Activated CD8-positive, alpha-beta memory T cell treated with anti-CD3 and anti-CD28 coated beads, Interleukin-2, amount 10 ng/mL, durations not matched to agents 7 days and 5 days (primary cell): ENCODE measurements at places on chromosomes 1 and 21. TPM values are rescaled to one million over a fixed set of nuclear protein-coding genes. Genes with fewer than 3 reads are reported as not detected.

DNA sequence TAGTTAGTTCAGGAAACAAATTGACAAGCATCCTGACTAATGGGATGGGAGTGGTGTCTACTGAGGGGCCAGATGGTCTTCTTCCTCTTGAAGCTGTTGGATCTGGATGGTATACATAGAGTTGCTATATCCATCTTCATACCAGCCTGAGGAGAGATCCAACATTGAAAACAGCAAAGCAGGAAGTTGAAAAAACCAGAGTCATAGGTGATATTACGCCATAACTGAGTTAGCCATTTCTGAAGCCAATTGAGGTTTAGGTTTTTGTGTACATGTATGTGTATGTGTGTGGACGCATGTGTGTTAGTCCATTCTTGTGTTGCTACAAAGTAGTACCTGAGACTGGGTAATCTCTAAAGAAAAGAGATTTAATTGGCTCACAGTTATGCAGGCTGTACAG lies 2.3 kb upstream of the TSPAN2 start:
- DNase-seq = no peak

- DNase-seq = no peak
These were observed 322.4 kb upstream of the DEPDC1 start for GRCh38 chr1:68819190-68819829.

DNA sequence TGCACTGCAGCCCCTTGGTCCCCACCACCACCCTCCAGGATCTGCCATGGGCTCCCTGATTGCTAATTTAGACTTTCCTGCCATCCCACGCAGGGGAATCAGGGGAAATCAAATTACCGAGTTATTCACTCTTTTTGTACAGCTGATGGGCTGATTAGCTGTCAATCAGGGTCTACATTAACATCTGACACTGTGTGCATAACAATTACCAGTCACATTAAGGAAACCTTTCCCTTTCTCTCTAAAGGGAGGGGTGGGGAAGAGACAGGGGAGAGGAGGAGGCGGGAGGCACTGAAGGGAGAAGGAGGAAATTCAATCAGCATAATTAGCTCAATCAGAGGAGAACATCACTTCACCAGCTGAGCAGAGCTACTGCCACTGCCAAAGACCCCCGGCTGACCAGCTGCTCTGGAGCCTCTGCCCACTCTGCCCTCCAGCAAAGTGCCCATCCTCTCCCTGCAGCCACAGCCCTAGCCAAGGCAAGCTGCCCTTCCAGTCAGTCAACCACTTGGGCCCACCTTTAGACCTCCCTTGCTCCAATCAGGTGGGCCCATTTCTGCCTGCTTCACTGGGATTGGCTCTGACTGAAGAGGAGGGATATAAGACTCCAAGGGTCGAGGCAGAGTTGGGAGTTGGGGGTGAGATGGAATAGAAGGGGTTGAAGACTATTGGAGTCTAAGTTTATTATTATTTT lies 199.3 kb upstream of the ZC3H12A start:
- DNase-seq = no peak

DNA sequence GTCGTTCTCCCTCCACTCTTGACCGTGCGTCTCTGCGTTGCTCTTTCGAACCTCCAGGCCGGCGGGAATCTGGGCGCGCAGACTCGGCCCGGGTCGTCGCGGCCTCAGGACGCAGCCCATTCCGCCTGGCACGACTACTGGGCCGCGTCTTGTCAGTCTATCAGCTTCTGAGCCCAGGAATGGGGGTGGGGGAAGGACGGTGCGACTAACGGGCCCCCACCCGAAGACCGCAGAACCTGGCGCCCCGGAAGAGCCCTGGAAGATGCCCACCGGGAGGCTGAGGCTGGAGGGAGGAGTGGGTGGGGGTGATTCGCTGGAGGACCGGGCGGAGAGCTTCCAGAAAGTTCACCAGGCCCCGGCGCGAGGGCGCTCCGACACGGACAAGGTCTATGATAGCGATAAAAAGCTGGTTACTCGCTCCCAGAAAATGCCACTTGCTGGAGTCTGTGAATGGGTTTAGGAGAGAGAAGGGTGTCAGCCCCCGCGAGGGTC lies 1.7 kb upstream of the DMRTA2 start:
- no peak for DNase-seq

DNA sequence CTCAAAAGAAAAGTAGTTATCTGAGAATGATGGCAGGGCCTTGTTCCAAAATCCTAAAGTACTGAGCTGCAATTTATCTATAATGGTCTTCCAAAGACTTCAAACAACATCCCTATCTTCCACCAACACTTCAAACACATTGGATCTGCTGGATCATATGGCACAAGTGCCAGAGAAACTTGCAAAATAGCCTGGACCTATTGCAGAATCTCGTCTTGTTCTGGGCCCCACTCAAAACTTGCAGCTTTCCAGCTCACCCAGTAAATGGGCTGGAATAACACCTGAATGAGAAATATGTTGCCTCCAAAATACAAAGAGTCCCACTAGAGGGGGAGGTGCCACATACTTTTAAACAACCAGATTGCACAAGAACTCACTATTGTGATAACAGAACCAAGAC lies 44.0 kb upstream of the PKN2 start:
- DNase-seq = no peak

GRCh38 chr1:2394220-2394619 lies 2.6 kb downstream of the RER1 start:
- no peak for DNase-seq

- no peak for DNase-seq
These were observed 183.7 kb upstream of the FAM78B start for GRCh38 chr1:166350490-166350889.

DNA sequence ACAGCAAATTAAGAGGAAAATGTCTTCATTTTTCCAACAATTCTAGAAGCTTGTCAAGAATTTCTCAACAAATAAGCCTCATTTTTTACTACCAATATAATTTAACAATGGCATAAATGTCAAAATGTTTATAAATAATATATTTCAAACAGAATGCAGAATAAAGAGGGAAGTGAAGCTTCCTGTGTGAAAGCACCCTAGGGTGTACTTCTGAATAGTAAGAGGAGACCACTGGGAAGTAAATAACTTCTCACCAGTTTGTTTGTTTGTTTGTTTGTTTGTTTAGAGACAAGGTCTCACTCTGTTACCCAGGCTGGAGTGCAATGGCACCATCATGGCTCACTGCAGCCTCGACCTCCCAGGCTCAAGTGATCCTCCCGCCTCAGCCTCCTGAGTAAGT lies 244.3 kb downstream of the SLC45A1 start:
- no peak for DNase-seq

DNA sequence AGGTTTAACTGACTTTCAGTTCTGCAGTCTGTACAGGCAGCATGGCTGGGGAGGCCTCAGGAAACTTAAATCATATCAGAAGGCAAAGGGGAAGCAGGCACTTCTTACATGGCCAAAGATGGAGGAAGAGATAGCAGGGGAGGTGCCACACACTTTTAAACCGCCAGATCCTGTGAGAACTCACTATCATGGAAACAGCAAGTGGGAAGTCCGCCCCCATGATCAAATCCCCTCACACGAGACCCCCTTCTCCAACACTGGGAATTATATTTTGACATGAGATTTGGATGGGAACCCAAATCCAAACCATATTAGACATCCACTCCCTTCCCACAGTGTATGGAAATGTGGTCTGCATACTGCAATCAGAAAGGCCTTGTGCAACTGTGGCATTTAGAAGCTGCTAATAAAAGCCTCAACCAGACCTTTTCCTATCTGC lies 148.2 kb downstream of the FCRL5 start:
- DNase-seq = no peak

Gene PSMB2
- 103 TPM for total RNA-seq
